ENCODE measurements at places on chromosomes 1 and 21.

GRCh38 chr1:101463195-101463594, 226.4 kb downstream of the S1PR1 start:
- no peak for DNase-seq

DNA sequence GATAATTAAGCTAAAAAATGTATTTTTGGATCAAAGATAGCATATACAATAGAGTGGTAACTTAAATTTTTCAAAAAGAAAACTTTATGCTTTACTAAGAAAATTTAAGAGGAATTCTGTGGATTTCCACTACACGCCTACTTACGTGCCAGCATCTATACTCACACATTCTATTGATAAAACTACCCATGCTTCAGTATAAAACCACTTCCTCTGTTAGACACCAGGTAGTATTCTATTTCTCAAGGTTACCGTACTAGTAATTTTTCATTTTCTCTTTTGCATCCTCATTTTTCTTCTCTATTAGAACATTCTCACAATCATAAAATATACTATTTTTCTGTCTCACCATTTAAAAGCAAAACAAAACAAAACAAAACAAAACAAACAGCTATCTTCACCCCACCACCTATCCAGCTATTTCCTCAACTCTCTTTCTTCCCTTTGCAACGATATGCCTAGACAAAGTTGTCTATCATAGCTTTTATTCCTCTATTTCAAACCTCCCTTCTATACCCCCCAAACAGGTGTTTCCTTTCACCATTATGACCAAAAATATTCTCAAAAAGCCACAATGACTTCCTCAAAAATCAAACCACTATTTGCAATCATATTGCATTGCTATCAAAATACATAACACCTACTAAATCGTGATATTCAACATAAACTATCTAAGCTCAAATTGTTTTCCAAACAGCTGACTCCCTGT, 1652.0 kb downstream of the MRPL39 start:
- DNase-seq, result no peak

DNA sequence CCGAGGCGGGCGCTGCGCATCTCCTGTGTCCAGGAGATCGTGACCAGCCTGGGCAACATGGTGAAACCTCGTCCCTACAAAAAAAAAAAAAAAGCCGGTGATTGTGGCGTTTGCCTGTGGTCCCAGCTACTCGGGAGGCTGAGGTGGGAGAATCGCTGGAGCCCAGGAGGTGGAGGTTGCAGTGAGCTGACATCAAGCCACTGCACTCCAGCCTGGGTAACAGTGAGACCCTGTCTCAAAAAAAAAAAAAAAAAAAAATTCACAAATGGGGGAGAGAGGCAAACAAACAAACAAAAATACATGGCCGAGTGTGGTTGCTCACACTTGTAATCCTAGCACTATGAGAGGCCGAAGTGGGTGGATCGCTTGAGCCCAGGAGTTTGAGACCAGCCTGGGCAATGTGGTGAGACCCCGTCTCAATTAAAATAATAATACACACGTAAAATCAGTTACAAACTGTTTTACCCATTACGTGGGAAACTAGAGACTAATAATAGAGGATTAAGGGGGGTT, 758 bp downstream of the TATDN3 start:
- no peak for DNase-seq

- no peak for DNase-seq
Observed at GRCh38 chr1:226776066-226776465, 37.0 kb upstream of the ITPKB start.

DNA sequence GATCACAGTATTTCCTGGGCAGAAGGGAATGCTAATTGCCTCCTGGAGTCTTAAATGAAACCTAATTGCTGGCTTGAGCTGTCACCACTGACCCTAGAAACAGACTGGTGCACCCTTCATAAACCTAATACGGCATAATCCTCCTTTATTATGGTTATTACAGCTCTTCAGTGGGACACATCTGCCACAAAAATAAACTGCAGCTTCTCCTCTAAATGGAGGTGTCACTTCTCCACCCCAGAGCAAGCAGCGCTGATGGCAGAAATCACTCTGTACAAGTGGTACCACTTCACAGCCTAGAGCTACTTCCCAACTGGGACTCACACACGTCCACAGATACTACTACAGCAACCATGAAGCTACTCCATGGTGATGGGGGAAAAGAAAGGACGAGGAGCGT, 11.1 kb downstream of the PTPN14 start:
- no peak for DNase-seq

DNA sequence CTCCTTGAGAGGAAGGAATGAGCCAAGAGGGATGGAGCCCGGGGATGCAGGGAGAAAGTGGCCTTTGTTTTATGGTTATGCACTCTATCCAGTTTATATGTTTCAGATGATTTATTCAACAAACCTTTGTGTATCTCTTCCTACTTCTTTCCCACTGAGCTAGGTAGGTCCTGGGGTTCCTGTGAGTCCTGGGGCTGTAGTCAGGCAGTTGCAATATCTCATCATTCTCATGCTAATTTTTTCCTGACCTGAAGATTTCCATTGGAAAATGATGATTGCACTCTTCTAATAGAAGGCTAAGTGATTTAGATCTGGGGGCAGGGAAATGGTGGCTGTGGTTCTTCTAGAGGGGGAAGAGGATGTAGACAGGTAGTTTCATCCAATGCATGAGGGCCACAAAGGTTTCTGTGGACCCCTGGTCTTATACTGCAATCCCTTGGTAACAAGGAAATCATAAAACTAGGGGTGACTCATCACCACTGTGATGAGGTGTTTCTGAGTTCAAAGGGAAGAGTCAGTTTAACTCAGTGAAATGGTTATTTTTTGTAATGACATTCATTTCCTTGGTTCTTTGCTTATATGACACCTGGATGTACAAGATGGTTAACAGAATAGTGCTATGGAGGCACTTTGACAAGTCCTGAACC, 20.2 kb downstream of the B3GALT5 start:
- DNase-seq, result no peak

DNA sequence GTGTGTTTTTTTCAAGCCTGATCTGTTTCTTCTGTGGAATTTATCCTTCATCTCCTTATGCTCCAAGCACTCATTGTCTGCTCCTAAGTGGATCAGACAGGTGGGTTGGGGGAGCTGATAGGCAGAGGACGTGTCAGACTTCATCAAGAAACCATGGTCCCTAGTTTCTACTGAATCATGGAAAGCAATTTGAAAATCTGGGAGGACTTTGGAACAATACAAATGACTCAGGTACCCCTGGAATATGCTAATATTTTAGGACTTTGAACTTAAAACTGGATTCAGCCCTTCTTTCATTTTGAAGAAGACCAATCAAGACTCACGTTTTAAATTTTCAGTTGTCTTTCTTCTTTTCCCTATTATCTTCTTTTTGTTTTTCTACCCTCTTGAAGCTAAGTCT, 7.7 kb downstream of the ABCG1 start:
- DNase-seq, result no peak

DNA sequence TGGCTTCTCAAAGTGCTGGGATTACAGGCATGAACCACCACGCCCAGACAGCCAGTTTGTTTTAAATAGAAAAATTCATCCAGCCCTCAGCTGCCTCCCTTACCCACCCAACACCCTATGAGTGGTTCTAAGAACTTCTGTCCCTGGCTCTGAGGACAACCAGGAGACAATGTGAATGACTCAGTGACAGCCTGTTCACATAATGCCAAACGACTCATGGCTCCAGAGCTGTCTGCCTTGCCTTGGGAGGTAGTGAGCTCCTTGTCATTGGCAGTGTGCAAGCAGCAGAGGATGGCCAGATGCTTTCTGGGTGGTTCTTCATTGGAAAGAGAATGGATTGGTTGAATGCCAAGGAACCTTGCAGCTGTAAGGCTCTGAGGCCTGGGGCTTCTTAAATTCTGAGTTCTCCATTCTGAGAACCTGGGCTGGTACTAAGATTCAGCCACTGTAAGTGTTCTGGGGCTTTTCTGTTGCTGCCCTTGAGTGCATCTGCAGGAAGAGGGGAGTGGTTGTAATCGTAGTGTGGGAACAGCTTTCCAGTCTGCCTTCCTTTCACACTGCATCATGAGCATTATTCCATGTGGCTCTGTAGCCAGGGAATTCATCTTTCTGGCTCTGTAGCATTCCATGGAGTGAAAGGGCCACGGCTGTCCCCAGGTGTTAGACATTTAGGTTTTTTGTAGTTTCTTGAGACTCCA, 5.8 kb downstream of the SERINC2 start:
- no peak for DNase-seq

DNA sequence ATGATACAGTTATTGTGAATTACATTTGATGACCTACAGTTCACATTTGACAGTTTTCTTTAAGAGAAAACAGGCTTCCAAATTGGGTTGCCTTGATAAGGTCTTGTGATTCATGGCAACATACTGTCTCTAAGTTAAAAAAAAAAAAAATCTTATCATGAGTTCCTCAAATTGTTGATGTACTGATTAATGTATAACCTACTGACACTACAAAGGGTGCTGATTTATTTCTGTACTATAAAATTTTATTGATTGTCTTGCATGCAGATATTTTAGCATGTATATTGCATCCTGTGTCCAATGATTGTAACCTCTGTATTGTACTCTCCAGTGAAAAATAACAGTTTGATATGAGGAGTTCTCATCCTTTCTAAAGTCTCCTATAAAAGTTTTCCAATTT, 197.3 kb upstream of the IVNS1ABP start:
- no peak for DNase-seq

- no peak for DNase-seq
Observed at GRCh38 chr1:92784021-92784638, 778 bp downstream of the EVI5 start.

DNA sequence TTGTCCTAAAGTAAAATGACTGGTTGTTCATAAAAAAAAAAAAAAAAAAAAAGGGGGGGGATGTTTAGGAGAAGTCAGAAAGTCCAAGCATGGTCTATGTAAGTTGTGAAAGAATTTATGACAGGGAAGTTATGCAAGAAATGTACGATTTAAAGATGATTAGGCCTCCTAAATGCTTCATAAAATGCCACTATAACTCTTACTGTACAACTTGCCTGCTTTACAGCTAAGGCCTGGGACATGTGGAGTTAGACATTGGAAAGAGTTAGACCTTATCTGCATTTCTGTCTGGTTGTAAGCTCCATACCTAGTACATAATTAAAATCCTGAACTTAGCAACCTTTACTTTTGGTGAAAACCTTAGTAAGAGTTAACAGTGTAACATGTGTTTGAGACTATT, 150.0 kb downstream of the TPR start:
- no peak for DNase-seq

DNA sequence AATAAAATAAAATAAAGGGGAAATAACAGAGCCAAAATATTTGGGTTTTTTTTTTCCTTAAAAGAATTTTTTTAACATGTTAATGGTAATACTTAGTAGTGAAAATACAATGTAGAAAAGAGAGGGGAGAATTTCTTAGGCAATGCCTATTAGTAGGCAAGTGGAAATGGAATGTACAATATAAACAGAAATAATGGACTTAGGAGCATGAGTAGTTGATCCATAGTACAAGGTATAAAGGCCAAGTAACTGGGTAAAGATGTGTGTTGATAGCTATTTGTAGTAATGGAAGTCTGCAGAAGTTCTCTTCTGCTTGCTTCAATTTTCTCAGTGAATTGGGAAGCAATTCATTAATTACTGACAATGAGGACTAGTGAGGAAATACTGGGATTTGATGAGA, 34.4 kb downstream of the TESK2 start:
- no peak for DNase-seq

GRCh38 chr1:14486401-14487201, 111.9 kb upstream of the KAZN start:
- no peak for DNase-seq

- DNase-seq, result no peak
Observed at GRCh38 chr1:228276901-228277490, 69.2 kb downstream of the OBSCN start.

- DNase-seq, result no peak
Observed at GRCh38 chr1:41404308-41404761, 43.1 kb downstream of the FOXO6 start.

- no peak for DNase-seq
Observed at GRCh38 chr1:159429074-159429861, 2.7 kb upstream of the OR10J4 start.

DNA sequence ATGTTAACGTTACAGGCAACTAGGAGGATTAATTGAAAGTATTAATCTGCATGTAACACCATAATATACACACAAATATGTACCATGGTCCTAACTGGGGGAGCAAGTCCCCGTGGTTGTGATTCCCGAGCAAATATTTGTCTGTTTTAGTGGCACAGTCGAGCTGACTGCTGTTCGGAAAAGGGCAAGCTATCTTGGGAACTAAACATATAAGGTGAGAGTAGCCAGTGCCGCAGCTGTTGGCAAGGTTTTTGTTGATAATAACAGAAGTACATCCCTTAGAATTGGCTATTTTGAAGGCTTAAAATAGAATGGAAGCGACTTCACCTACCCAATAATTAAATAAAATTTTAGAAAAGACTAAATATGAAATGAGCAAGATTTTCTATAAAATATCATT, 45.5 kb downstream of the UCHL5 start:
- no peak for DNase-seq

- DNase-seq, result no peak
Observed at GRCh38 chr1:204216236-204216635, 2.4 kb upstream of the GOLT1A start.

DNA sequence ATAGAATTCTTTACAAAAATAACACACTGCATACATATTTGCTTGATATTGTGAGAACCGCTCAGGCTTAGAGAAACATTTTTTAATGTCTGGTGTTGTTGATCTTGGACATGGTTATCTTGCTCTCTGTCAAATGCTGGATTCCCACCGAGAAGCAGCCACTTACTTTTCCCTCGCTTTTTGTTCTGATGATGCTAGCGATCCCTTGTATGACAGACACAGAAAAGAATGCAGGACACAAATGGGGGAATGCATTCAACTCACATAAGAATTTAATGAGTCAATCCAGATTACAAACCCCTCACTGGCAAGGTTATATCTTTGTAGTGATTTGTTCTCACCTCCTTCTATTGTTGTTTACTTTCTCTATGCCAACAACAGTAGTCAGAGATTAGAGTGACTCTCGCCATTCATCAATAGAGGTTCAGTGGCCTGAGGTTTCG, 76.8 kb upstream of the AKT3 start:
- no peak for DNase-seq

DNA sequence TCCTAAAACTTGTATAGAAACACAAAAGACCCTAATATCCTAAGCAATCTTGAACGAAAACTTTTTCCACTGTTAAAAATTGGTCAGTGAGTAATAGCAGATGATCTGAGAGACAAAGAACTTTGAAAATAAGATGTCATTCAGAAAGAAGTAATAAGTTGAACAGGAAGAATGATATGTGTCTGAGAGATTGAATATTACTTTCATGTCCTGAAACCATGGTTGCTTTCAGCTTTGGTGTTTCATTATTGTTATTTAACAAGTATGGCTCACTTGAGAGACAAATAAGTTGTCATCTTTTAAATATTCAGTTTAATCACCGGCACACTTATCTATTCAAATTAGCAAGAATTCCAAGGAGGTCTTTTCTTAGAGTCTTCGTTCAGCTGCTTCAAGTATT, 11.4 kb downstream of the PRKACB start:
- DNase-seq, result no peak

DNA sequence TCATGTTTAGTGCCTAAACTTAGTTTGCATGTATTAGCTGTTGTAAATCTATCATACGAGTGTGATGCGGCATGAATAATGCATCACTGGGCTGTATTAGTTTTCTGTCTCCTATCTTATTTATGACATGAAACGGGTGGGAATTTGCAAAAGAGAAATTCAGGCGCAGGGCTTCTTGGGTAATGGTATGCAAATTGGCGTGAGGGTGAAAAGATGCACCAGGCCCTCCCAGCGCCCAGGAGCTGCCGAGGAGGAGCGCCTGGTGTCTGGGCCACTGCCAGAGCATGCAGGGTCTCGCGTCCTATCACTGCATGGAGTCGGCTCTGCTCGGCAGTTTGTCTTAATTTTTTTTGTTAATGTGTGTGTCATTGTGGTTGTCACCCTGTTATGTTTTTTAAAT, 82.9 kb upstream of the ACTL8 start:
- no peak for DNase-seq

Data from activated CD4-positive, alpha-beta T cell treated with anti-CD3 and anti-CD28 coated beads, Interleukin-2, amount 50 U/mL, for 4 hours (primary cell).